ENCODE measurements at places on chromosomes 3 and 15.

DNA sequence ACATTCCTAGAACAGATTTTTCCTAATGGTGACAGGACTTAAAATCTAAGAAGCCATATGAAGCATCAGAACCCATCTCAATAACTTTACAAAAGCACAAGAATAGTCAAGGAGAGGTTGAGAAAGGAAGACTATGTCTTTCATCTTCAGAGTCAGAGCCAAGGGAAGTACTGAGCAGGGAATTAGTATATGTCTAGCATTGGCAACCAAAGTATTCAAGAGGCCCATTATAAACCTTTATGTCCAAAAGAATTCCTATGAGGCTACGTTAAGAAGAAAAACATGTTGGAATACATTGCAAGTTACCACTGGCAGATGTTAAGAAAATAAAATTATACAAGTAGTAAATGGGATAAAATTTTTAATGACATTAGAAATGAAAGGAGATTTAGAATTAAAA lies 150.5 kb downstream of the MAGI1 start:
- DNase-seq: no peak

DNA sequence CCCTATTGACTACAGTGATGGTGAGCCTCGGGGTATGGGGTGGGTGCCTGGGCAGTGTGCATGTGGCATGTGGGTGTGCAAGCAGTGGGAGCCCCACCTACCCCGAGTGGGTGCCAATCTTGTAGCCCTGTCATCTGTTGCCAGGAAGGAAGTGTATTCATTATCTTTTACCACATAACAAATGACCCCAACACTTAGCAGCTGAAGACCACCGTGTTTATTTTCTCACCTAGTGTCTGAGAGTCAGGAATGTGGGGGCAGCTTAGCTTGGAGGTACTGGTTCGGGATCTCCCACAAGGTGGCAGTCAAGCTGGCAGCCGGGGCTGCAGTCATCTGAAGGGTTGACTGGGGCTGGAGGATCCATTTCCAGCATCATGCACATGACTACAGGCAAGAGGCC lies 21.7 kb downstream of the XYLB start:
- DNase-seq: no peak

DNA sequence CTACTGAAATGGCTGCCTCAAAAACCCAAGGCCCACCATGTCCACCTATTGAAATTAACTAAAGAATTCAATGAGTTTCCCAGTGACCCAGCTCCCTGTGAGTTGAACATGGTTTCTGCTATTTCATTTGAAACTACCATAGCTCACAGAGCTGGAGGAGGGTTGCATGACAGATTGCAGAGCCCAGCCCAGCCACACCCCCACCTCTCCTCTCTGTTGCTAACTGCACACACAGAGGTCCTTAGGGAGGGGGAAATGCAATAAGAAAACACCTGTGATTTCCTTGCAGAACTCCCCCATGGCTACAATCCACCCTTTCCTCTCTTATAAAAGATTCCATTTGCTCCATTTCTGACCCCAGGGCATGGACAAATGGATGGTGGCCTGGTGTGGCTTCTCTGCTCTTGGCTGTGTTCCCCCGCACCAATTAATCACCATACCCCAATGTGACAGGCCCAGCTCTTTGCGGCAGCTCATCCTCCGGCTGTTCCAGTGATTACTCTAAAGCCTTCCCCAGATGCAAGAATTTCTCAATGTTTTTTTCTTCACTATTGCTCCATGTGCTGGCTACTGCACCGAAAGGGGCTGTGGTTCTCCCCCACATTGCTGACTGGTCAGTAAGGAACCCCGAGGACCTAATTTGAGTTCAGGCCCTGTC lies 208.4 kb upstream of the KBTBD8 start:
- no peak for DNase-seq

GRCh38 chr15:80153900-80154299 lies 1.1 kb downstream of the FAH start:
- DNase-seq: no peak

GRCh38 chr15:96462768-96463750 lies 132.6 kb downstream of the NR2F2 start:
- DNase-seq: no peak

DNA sequence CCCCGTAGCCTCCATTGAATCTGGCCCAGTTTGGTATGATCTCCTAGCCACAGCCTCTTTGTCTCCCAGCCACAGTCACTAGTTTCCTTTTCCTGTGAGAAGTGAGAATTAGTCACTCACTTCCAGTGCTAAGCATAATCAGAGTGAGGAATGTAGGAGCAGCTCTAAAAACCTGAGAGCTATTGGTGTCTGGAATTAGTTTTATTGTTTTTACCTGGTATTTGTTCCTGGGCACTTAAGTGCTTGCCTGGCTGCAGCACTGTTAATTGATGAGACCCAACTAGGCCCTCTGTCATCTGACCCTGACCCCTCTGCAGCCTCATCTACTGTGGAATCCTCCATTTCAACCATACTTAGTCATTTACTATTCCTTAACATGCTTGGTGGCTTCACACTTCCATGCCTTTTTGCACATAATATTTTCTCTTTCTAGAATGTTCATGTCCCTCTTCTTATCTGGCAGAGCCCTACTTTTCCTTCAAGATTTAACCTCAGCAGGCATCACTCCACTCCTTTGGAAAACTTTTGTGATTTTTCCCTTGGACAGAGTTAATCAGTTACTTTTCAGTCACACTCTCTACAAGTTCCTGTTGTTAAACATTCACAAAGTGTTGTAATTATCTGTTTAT lies 48.8 kb downstream of the PDE8A start:
- no peak for DNase-seq

Data from femur (tissue), 1 donor.